Heart right ventricle (tissue), 16 donors: ENCODE measurements at places on chromosomes 13 and 19. TPM values are rescaled to one million over a fixed set of nuclear protein-coding genes. Genes with fewer than 3 reads are reported as not detected.
A peak's percentile ranks its signal among the peaks of the same experiment; 100 is the strongest.

CELF5 gene
- not detected for total RNA-seq

SELENOV gene
- not detected for total RNA-seq

PTGIR gene
- 3.9 TPM for total RNA-seq

DNA sequence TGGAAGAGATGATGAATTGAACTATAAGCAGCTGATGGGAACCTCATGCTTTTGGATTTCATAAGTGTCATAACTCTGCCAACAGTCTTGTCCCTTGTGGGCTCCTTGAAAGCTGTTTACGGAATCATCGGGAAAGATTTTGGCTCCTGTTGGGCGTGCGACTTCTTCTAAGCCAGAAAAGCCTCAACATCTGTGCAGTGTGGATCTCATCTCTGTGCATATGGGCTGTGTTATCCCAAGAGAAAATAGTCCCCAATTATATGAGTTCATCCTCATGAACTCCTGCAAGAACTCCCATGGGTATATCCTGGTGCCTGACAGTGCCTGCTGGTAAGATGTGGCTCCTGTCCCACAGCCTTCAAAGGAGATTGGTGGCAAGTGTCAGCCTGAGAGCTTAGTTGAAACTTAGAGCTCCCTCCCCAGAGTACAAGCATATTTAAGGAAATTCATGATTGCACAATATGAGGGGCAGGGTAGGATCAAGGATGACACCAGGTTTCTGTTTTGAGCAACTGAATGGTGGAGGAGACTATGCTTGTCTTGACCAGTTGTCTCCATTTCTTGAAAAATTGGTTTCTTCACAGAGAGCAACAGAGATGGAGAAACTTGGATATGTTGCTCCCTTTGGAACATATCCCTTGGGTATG lies 243.5 kb downstream of the ITGBL1 start:
- no peak overlapping the region for H3K4me3 ChIP-seq
- H3K27me3 ChIP-seq, result no peaks in the 10 kb centered on the region
- H3K4me1 ChIP-seq, result no peaks in the 10 kb centered on the region

DNA sequence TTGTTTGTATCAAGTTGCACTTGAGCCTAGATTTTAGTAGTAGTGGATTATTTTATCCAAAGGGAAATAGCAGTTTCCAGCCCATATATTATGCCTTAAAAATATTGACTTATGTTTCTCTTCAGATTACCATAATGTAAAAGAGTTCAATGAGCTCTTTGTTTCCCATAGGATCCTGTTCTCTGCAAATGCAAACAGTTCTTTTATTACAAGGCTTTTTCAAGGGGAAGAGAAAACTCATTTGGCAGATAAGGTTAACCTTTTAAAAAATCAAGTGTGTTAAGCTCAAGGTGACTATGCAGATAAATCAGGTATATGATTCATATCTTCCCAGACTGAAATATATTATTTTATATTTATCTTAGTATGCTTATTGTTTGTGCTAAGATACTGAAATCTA lies 961.2 kb upstream of the SPRY2 start:
- no peaks in the 10 kb centered on the region for H3K36me3 ChIP-seq
- no peaks in the 10 kb centered on the region for H3K4me1 ChIP-seq
- no peak overlapping the region for H3K27ac ChIP-seq
- H3K4me3 ChIP-seq, result no peak overlapping the region
- DNase-seq, result no peak

DNA sequence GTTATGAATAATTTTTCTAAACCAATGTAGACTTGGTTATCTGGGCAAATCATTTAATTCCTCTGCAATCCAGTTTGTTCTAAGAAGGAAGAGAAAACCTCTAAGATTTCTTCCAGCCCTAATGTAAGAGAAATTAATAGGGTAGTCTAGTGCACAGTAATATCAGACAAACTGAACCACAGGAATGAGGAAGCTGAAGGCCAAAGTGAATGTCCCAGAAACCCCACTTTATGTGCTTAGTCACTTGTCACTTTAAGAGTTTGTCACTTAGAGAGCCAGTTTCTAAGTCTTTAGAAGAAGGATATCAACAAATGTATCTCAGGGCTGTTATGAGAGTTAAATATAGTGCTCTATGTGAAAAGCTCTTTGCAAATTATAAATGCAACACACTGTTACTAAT lies 750.6 kb downstream of the DIAPH3 start:
- H3K4me1 ChIP-seq, result peaks cover 9% of the 10 kb centered on the region
- H3K27ac ChIP-seq, result no peak overlapping the region
- no peak overlapping the region for H3K4me3 ChIP-seq

DNA sequence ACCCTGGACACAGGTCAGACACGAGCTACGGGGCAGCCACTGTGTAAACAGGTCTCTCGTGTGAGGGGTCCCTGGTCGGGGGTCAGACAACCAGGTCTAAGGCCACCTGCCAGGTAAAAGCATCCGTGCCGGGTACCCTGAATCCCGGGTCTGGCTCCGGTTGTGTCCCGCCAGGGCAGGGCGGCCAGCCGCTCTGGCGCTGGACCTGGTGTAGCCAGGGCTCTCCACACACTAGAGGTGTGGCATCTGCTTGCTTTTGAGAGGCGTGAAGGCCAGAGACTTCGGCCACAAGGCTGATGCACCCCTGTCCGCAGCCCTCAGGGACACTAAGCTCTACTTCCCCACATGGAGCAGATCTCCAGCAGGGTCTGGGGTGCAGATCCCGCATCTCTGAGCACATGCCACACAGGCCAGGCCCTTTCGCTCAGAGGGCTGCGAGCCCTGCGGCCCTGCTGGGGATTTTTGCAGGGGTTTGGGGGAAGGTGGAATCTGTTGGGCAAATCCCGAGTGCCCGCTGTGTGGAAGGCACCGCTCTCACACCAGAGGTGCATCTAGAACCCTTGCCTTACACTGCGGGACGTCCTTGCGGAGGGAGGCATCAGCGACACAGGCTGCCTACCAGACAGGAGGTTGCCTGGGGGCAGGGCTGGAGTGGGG lies 13.8 kb upstream of the TIMM13 start:
- no peaks in the 10 kb centered on the region for H3K4me1 ChIP-seq
- H3K27me3 ChIP-seq, result no peaks in the 10 kb centered on the region
- no peak overlapping the region for H3K27ac ChIP-seq

- no peak overlapping the region for H3K27ac ChIP-seq
- no peaks in the 10 kb centered on the region for H3K36me3 ChIP-seq
- H3K4me1 ChIP-seq, result no peaks in the 10 kb centered on the region
- no peaks in the 10 kb centered on the region for H3K27me3 ChIP-seq
- no peak overlapping the region for H3K4me3 ChIP-seq
These were observed 34.1 kb upstream of the SERPINE3 start for GRCh38 chr13:51305271-51305967.

DNA sequence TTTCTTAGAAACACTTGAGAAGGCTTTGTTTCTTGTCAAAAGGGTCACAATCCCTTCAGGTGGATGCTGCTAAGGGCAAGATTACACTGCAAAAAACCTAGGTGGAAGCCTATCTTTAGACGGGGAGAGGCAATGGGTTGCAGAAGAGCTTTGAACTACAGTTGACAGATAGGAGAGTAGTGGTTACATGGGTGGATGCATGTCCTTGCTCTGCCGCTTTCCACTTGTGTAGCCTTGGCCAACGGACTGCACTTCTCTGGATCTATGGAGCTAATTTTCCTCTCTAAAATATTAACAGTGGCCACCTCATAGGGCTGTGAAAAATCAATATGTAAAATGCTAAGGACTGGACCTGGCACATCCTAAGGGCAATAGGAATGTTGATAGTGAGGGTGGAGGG lies 980 bp downstream of the BCKDHA start:
- no peaks in the 10 kb centered on the region for H3K27me3 ChIP-seq
- peak overlapping the region; percentile 93 for H3K27ac ChIP-seq
- DNase-seq, result no peak
- peaks cover 45% of the 10 kb centered on the region for H3K4me1 ChIP-seq

GRCh38 chr13:41962994-41963393 lies 2.1 kb upstream of the VWA8 start:
- H3K4me1 ChIP-seq, result peaks cover 6% of the 10 kb centered on the region
- H3K4me3 ChIP-seq, result no peak overlapping the region
- no peaks in the 10 kb centered on the region for H3K36me3 ChIP-seq
- H3K27ac ChIP-seq, result no peak overlapping the region
- no peak for DNase-seq

- no peaks in the 10 kb centered on the region for H3K36me3 ChIP-seq
- no peak overlapping the region for H3K4me3 ChIP-seq
- H3K4me1 ChIP-seq, result no peaks in the 10 kb centered on the region
- no peak overlapping the region for H3K27ac ChIP-seq
- H3K27me3 ChIP-seq, result no peaks in the 10 kb centered on the region
These were observed 638.9 kb downstream of the LIG4 start for GRCh38 chr13:107576430-107576829.

GRCh38 chr19:46209051-46209450 lies 20.5 kb upstream of the IGFL1 start:
- H3K27ac ChIP-seq, result no peak overlapping the region
- peaks cover 8% of the 10 kb centered on the region for H3K4me1 ChIP-seq
- H3K4me3 ChIP-seq, result no peak overlapping the region

- peaks cover 36% of the 10 kb centered on the region for H3K27me3 ChIP-seq
- no peak overlapping the region for H3K27ac ChIP-seq
- no peaks in the 10 kb centered on the region for H3K4me1 ChIP-seq
- no peak for DNase-seq
- no peak overlapping the region for H3K4me3 ChIP-seq
These were observed 7.4 kb downstream of the FUT6 start for GRCh38 chr19:5832061-5832460.

- H3K4me1 ChIP-seq, result peaks cover 30% of the 10 kb centered on the region
- H3K36me3 ChIP-seq, result no peaks in the 10 kb centered on the region
- H3K27me3 ChIP-seq, result no peaks in the 10 kb centered on the region
- H3K27ac ChIP-seq, result no peak overlapping the region
These were observed 20.9 kb upstream of the GAS6 start for GRCh38 chr13:113884821-113885220.

GRCh38 chr19:13995017-13995728 lies 10.9 kb downstream of the RFX1 start:
- no peaks in the 10 kb centered on the region for H3K36me3 ChIP-seq
- no peak overlapping the region for H3K4me3 ChIP-seq
- H3K27me3 ChIP-seq, result no peaks in the 10 kb centered on the region

GRCh38 chr19:16899566-16900075 lies 10.8 kb downstream of the F2RL3 start:
- H3K4me3 ChIP-seq, result no peak overlapping the region
- H3K36me3 ChIP-seq, result no peaks in the 10 kb centered on the region
- no peaks in the 10 kb centered on the region for H3K27me3 ChIP-seq

DNA sequence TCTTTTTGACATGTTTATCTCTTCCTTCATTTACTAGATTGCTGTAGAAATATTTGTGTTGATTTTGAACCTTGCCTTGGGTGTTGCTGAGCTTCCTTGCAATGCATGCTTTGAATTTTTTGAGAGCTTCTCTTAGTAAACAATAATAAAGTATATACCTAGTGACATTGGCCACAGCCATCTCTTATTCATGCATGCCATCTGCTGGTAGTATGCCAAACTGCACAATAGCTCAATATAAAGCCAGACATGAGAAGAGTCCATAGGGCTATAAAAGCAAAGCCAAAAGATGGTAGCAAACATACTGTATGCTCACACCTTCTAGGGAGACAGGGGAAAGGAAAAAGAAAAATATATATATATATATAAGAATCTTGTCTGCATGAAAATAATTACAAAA lies 18.9 kb upstream of the ZSCAN5A start:
- H3K4me1 ChIP-seq, result no peaks in the 10 kb centered on the region
- no peak for DNase-seq
- no peaks in the 10 kb centered on the region for H3K27me3 ChIP-seq
- no peak overlapping the region for H3K4me3 ChIP-seq
- no peaks in the 10 kb centered on the region for H3K36me3 ChIP-seq
- no peak overlapping the region for H3K27ac ChIP-seq

- peaks cover 4% of the 10 kb centered on the region for H3K36me3 ChIP-seq
- no peak overlapping the region for H3K27ac ChIP-seq
- H3K27me3 ChIP-seq, result no peaks in the 10 kb centered on the region
- H3K4me1 ChIP-seq, result no peaks in the 10 kb centered on the region
These were observed 205.8 kb downstream of the LMO7 start for GRCh38 chr13:75841905-75842304.

DNA sequence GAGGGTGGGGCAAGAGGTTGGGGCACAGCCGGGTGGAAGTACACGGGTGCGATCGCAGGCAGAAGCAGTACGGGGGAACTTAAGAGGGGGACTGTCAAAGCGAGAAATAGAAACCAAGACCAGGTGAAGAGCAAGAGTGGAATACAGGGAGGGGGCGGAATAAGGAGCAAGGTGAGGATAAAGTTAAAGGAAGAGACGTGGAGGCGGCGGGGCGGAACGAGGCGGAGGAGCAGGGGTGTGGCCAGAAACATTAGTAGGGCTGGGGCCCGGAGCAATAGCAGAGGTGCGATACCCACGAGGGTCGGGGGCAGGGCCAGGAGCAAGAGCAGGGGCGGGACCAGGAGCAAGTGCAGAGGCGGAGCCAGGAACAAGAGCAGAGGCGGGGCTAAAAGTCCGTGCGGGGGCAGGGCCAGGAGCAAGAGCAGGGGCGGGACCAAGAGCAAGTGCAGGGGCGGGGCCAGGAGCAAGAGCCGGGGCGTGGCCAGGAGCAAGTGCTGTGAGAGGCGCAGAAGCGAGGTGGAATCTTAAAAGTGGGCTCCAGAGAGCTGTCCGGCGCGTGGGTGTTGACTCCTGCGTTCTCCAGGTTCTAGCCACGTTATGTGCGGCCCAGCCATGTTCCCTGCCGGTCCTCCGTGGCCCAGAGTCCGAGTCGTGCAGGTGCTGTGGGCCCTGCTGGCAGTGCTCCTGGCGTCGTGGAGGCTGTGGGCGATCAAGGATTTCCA lies 1.2 kb downstream of the CATSPERG start:
- DNase-seq, result peak; percentile 95
- peak overlapping the region; percentile 80 for H3K4me3 ChIP-seq
- H3K27me3 ChIP-seq, result no peaks in the 10 kb centered on the region
- peaks cover 5% of the 10 kb centered on the region for H3K4me1 ChIP-seq
